Umbilical cord (tissue), 2 donors: ENCODE measurements at places on chromosomes 11 and 22.
A peak's percentile ranks its signal among the peaks of the same experiment; 100 is the strongest.

DNA sequence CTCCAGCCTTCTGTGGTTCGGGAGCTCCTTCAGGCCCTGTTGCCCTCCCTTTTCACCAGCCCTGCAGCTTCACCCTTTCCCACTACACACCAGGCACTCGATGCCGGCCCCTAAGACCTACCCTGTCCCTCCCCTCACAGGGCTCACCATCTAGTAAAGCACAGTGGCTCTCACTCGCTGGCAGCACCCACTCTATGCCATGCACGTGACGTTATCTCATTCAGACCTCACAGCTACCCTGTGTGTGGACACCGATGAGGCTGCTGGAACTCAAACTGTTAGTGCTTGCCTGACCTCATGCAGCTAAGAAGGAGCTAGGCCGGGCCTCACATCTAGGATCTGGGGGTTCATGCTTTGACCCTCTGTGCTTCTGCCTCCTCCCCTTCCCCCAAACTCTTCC, 45.5 kb downstream of the SCN3B start:
- no peak for DNase-seq

GRCh38 chr11:36376009-36376887, 80.2 kb downstream of the PRR5L start:
- DNase-seq, result peak; percentile 59

DNA sequence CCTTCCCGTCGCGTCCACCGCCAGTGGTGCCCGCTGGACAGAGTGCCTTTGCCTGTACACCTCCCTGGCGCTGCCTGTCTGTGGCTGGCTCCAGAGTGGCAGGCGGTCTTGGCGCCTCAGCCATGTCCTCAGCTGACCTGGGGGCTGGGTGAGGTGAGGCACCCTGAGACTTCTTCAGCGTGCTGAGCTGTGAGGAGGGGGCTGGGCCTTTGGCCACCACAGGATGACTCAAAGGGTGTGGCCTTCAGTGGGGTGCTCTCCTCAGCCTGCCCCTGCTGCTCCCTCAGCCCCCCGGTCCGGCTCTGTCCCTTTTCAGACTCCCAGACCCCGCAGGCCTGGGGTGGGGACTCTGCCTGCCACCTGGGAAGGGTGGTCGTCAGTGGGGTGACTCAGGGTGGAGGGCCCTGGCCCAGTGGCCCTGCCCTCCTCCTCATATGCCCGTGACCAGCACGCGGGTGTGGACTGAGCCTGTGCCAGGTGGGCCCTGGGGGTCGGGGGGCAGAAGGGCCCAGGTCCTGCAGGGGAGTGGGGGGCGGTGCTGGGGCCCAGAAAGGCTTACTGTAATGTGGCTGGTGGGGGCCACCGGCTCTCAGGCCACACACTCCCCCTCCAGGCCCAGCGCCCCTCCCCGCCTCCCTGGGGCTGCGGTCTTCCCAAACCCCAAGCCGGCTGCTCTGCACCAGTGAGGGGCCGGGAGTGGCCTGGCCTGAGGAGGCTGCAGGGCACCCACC, 15.9 kb downstream of the CRELD2 start:
- no peak for DNase-seq

DNA sequence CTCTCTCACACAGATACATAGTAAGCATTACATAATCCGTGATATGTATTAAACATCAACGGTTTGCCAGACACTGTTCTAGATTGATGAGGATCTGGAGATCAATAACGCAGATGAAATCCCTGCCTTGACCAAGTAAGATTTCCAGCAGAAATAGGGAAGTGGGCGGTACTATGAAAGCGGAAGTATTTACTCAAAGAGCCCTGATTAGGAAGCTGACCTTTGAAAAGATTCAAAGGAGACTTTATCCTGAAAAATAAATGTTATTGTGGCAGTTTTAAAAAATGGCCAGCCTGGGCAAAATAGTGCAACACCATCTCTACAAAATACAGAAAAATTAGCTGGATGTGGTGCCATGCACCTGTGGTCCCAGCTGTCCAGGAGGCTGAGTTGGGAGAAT, 26.8 kb downstream of the GAB2 start:
- no peak for DNase-seq

DNA sequence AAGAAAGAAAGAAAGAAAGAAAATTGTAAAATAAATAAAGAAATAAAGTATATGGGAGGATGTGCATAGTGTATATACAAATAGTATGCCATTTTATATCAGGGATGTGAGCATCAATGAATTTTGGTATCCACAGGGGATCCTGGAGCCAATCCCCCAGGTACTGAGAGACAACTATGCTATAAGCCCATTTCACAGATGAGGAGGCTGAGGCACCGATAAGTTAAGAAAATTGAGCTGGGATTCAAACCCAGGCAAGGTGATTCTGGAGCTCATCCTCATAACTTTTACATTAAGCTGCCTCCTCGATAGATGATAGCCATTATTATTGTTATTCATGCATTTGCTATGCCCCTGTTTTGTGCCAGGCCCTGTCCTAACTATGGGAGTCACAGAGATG, 47.0 kb upstream of the ACCSL start:
- DNase-seq, result no peak

DNA sequence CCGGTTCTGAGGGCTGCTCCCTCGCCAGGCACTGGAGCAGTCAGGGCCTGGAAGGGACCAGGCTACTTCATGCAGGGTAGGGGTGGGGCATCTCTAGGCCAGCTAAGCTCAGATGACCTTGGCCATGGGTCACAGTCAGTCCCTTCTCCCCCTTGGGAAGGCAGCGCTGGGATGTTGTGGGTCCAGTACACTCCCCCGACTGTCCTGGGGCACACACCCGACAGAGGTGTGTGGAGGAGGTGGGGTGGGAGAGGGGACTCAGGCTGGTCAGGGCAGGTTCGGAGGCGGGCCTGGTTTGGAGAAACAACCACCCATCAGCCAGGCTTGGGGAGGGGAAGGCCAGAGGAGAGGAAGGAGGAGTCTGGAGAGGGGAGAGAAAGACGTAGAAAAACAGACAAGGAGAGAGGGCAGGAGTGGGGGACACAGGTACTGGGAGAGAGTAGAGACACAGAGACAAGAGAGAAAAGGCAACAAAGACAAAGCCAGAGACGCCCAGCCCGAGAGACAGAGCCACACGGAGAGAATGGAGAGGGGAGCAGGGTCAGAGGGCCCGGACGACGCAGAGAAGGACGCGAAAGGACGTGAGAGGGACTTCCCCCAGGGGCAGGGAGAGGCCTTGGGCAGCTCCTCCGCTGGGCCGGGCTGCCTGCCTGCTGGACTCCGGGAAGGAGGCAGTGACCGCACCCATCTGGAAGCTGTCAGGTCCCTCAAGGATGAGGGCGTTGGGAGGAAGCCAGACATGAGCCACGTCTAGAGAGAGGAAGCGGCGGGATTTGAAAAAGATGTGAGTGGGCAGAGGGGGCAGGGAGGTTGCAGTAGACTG, 30.6 kb upstream of the TSKU start:
- DNase-seq, result peak; percentile 97

DNA sequence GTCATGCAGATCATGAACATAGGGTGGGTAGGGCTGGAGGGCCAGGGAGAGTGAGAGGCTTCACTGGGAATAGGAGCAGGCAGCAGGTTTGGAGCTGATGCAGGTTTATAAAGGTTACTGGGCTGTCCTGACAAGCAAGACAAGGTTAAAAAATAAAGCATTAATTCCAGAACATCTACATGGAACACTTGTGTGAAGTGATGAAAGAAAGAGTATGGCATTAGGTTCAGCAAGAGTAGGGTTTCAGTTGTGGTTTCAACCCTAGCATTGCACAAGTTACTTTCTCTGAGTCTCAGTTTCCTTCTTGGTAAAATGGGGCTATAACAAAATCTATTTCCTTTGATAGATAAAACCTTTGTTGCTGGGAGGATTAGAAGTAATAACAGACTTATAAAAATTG, 114.6 kb upstream of the SESN3 start:
- DNase-seq, result no peak

- peak; percentile 11 for DNase-seq
Measured at GRCh38 chr11:111736621-111737443, 29.4 kb downstream of the PPP2R1B start.

GRCh38 chr22:22086501-22087158, 104.0 kb upstream of the TOP3B start:
- DNase-seq, result no peak

DNA sequence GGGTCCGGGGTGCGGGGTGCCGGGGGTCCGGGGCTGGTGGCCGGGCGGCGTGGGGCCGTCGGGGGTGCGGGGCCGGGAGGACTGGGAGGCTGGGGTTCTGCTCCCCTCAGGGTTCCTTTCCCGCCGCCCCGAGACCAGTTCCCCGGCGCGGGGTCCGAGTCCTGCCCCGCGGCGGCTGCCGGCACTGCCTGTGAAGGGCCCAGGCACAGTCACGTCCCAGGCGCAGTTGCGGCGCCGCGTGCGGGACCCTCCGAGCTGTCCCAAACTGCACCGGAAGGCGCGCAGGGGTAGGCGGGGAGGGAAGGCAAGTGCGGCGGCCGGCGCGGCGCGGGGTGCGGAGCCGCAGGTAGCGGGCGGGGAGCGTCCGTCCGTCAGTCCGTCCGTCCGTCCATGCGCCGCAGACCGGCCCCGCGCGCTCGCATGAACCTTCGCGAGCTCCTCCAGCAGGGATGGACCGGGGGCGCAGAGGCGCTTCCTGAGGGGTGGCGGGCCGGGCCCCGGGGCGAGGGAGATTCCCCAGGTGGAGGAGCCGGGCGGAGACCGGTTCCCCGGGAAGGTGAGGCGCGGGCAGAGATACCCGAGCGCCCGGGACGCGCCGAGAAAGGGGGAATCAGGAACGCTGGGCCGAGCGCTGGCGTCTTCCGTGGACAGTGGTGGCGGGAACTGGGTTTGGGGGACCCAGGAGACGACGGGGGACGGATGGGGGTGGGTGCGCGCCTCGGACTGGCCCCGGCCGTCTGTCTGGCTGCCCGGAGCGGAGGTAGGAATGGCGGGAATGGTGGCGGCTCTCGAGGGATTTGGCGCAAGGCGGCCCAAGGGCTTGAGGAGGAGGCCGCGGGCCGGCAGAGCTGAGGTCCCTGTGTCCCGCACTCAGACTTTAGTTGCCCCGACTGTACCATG, 3.1 kb upstream of the ADORA2A start:
- DNase-seq, result no peak

DNA sequence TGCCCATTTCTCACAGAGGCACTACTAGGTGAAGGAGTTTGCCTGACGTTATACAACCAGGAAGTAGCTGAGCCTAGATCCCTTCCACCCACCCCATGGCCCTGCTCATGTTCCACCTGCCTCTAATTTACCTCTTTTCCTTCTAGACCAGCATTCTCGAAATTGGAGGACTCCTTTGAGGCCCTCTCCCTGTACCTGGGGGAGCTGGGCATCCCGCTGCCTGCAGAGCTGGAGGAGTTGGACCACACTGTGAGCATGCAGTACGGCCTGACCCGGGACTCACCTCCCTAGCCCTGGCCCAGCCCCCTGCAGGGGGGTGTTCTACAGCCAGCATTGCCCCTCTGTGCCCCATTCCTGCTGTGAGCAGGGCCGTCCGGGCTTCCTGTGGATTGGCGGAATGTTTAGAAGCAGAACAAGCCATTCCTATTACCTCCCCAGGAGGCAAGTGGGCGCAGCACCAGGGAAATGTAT, 14.1 kb downstream of the PIK3IP1 start:
- no peak for DNase-seq

DNA sequence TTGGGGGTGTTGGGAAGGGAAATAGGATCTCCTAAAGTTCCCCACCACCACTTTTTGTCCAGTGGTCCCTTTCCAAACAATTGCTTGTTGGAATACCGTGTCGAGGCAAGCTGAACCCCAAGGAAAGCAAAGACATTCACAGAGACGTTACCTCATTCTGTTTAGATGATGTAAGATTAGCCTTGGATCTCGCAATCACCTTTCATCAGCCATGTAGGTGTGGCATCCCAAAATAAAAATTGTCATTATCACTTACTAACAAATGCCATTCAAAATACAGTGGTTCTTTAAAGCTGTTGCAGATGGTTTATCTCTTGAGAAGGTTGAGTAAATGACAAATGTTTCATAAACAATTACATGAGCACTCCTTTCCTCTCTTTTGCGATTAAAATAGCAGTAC, 86.5 kb upstream of the SLC25A18 start:
- no peak for DNase-seq

DNA sequence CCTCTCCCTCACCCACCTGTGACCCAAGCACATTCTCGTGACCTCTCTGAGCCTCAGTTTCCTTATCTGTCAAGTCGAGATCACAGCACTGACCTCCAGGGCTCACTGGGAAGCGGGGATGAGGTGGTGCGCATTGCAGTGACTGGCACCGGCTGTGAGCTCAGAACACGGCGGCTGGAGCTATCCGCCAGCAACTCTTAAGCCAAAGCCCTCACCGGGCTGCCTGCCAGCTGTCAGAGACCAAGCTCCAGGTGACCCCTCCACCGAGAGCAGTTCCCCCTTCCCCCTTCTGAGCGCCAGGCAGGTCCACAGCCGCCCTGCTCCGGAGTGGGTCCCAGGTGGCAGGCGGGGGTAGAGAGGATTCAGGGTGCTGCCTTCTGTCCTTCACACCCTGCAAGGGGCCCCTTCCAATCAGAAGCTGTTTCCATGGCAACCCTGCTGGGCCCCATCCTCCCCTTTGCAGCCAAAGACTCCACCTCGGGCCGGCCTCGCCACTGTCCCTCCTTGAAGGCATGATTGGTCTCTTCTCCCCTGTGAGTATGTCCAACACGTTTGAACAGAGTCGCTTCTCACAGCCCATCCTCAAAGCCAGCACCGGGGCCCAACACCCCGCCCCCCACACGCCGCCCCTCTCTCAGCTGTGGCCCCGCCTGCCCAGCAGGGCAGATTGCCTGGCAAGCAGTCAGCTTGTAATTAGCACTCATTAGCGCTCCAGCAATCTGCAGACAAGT, 98.7 kb downstream of the WNT7B start:
- peak; percentile 25 for DNase-seq

DNA sequence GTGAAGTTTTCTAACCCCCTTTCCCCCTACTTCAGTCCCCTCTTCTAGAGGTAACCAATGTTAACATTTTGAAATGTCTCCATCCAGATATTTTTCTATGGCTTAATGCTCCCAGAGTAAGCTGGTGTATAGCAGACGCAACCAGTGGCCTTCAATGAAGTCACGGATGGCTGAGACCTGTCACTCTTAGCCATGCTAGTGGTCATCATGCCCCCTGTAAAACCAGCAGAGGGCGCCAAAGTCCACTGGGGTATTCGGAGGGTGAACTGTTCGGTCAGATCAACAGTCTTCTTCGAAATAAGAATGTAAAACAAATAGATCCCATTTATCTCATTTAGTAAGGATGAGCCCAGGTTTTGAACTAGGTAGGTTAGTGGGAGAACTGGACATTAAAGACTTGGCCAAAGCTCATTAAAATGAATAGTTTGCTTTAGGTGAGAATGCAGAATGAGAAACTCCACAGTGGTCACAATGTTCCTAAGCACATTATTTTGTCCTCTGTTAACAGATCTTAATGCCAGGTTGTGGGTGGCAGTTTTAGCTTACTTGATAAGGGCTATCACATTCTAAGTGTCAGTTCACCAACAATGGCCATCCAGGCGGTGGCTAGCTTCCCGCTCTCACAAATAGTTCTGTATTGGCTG, 8.6 kb upstream of the MMP8 start:
- DNase-seq, result no peak
